ENCODE measurements at places on chromosomes 11 and 22.

- no peak for DNase-seq
These were observed 56.1 kb downstream of the ARHGEF12 start for GRCh38 chr11:120392314-120392713.

- DNase-seq: no peak
These were observed 27.3 kb upstream of the WNT7B start for GRCh38 chr22:46004105-46004866.

GRCh38 chr11:132586801-132587200 is 945.5 kb downstream of the OPCML start:
- DNase-seq: no peak

GRCh38 chr22:46082633-46083032 is 67.7 kb upstream of the PPARA start:
- DNase-seq: no peak

DNA sequence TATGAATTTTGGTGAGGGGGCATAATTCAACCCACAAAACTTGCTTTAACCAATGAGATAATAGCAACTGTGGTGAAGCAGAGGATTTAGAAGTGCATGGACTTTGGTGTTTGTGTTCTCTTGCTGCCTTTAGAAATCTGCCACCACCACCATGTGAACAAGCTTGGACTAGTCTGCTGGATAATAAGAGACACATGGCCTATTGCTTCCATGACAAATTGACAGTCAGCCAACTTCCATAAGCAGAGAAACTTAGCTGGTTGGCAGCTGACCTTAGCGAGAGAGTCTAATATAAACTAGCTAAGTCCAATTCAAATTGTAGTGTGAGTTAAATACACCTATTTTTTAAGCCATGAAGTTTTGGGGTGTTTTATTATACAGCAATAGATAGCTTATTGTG is 482.1 kb upstream of the ANO5 start:
- no peak for DNase-seq

DNA sequence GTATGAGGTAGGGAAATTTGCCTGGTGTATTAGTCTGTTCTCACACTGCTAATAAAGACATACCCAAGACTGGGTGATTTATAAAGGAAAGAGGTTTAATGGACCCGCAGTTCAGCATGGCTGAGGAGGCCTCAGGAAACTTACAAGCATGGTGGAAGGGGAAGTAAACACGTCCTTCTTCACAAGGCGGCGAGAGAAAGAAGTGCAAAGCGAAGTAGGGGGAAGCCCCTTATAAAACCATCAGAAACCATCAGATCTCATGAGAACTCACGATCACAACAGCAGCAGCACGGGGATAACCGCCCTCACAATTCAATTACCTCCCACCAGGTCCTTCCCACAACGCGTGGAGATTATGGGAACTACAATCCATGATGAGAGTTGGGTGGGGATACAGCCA is 12.0 kb upstream of the RFPL2 start:
- DNase-seq: no peak

DNA sequence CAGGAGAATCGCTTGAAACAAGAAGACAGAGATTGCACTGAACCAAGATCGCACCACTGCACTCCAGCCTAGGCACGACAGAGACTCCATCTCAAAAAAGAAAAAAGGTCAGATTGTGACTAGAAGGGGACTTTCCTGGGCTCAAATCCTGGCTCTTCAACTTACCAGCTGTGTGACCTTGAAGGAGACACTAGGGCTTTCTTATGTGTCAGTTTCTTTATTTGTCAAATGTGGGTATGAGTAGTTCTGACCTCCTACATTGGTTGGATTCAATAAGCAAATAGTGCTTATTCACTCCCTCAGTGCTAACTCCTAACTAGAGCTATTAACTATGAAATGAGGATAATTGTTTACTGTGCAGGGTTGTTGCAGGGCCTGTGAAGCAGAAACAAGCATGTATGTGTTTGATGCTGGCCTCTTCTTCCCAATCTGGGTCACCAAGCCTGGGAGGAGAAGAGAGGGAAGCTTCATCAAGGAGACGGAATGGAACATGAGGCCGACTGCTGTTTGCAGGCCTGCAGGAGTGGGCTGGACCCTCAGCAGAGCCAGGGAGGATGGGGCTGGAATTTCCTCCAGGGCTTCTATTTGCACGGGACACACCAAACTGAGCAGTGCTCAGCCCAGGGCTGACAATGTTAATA is 22.5 kb downstream of the RHOD start:
- no peak for DNase-seq

DNA sequence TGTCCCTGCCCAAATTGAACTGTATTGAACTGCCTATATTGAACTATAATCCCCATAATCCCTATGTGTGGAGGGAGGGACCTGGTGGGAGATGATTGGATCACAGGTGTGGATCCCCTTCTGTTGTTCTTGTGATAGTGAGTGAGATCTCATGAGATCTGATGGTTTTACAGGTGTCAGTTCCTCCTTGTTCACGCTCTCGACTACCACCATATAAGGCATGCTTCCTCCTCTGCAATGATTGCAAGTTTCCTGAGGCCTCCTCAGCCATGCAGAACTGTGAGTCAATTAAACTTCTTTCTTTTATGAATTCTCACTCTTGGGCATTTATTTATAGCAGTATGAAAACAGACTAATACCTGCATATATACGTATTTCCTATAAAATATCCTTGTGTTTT is 206.5 kb upstream of the PDGFD start:
- DNase-seq: no peak

- DNase-seq: no peak
These were observed 391.5 kb downstream of the SHANK2 start for GRCh38 chr11:70860888-70861287.

- DNase-seq: no peak
These were observed 32.8 kb downstream of the PARVA start for GRCh38 chr11:12410006-12410728.

GRCh38 chr11:121520243-121521144 is 67.7 kb upstream of the SORL1-AS1 start:
- DNase-seq: no peak

DNA sequence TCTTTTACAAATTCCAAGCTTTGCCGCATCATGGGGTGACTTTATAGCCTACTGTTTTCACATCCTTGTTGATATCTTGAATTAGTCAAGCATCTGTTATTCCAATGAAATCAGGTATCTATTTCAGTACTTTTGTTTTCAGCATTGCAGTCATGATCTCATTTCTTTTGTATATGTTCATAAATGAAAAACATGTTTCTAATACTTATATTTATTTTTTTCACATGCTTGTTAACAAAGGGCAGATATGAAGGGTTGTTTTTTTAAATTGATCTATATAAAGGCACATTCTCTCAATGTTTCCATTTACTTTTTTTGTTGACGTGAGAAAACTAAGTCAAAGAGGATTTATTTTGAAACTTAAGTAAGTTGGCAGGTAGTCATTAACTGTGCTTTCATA is 964.8 kb downstream of the JRKL start:
- DNase-seq: no peak

- DNase-seq: peak; percentile 10
These were observed 40.3 kb downstream of the BUD13 start for GRCh38 chr11:116732271-116733042.

- no peak for DNase-seq
These were observed 63.3 kb downstream of the KCNQ1 start for GRCh38 chr11:2507945-2508749.

- DNase-seq: no peak
These were observed 74.8 kb downstream of the ETS1 start for GRCh38 chr11:128512474-128512996.

GRCh38 chr11:45083544-45084087 is 62.8 kb upstream of the PRDM11 start:
- DNase-seq: no peak

GRCh38 chr11:64900263-64900678 is 16.7 kb downstream of the ATG2A start:
- no peak for DNase-seq

DNA sequence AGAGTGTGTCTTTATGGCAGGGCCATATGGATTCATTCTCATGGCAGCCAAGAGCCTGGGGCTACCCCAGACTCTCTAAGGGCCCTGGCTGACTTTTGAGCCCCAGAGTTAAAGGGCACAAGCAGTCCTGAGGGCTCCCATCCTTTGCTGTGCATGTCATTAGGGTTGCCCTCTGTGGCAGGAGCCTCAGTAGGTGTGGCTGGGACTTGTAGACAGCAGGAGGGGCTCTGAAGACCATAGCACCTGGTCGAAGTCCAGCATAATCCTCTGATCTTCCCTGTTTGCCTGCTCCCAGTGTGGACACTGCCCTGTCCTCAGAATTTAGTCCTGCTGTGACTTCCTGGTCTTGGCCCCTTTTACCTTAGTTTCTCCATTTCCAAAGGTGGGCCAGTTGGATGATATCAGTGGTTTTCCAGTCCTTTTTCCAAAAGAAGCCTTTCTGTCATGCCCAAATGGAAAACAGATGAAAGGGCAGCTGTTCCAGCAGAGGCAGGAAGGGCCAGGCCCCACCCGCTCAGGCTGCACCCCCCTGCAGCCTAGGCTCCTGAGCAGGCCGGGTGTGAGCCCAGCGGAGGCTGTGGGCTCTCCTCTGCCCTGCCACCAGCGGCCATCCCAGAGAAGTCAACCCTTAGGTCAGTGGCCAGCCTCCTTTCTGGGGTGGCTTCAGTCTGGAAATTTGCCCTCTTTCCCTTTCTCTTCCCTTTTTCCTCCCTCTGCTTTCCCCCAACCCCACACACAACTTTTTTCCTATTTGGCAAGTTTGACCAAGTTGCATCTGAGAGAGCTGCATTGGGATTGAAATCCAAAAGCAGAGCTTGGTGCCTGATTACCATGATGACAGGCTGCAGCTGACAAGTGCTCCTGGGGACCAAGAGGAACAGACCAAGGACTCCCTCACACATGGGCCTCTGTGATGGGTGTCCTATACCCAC is 32.8 kb upstream of the SUSD2 start:
- no peak for DNase-seq

GRCh38 chr11:70445605-70446004 is 47.3 kb downstream of the CTTN start:
- DNase-seq: no peak

DNA sequence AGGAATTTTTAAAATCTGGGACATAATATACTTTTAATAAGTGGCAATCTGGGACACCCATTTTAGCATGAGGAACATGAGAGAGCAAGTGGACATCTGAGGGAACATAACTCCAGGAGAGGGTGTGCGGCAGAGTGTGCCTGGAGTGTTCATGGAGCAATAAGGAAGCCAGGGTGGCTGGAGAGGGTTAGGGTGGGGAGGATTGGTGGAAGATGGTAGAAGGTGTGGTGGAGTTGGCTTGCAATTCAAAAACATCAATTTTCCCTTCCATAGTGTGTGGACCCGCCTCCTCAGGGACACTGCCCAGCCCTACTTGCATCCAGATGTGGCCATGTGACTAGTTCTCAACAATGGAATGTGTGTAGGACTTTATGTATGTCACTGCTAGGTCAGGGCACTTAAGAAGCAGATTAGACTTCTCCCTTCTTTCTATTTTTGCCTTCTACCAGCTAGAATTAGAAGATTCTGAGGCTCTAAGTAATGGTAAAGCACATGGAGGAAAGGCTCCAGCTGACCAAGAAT is 4.4 kb upstream of the DENND5A start:
- no peak for DNase-seq

DNA sequence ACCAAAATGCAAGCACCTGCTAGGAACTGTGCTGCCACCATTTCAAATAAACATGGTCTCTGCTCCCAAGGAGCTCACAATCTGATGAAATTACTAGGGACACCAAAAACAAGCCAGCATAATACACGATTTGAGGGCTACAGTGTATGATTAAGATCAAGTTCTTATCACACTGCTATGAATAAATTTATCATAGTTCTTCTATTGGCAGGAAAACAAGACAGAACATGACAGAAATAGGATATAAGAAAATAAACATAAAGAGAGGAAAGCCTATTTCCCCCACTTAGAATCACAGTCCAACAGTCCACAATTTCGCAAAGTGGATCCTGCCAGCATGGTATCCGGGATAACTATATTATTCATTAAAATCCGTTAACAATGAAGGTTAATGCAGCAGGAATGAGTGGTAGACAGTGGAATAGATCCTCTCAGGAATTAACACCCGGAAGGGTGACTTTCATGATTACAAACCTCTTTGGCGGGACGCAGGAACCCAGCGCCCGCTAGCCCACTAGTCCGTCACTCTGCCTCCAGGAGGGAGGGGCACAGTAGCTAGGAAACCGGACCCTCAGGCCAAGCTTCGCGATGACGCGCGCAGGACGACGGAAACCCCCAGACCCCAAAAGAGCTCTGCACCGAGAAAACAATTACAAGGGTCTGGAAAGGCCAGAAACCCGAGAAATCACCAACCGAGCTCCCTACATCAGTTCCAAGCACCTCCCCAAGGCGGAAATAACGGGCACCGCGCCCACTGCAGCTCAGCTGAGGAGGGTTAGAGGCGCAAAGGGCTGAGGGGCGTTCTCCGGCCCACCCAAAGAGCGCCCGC is 607 bp downstream of the CCDC82 start:
- DNase-seq: no peak

- no peak for DNase-seq
These were observed 1.0 kb downstream of the PKP3 start for GRCh38 chr11:394858-395655.

GRCh38 chr22:24059793-24060192 is 48.7 kb downstream of the CABIN1 start:
- DNase-seq: no peak

GRCh38 chr22:44775862-44776261 is 23.5 kb downstream of the ARHGAP8 start:
- no peak for DNase-seq

DNA sequence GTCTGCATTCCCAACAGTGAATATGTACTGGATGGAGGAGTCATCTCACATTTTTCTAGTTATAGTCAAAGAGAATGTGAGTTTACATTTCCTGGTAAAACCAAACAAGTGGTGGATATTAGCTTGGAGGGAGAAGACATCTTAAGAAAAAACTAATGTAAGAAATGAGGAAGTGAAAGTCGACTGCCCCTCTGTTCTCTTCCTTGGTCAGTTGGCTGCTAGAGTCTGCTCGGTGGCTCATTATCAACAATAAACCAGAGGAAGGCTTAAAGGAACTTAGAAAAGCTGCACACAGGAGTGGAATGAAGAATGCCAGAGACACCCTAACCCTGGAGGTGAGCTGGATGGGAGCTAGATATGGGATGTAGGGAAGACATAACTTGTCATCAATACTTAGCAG is 5.8 kb downstream of the SLC22A9 start:
- no peak for DNase-seq

DNA sequence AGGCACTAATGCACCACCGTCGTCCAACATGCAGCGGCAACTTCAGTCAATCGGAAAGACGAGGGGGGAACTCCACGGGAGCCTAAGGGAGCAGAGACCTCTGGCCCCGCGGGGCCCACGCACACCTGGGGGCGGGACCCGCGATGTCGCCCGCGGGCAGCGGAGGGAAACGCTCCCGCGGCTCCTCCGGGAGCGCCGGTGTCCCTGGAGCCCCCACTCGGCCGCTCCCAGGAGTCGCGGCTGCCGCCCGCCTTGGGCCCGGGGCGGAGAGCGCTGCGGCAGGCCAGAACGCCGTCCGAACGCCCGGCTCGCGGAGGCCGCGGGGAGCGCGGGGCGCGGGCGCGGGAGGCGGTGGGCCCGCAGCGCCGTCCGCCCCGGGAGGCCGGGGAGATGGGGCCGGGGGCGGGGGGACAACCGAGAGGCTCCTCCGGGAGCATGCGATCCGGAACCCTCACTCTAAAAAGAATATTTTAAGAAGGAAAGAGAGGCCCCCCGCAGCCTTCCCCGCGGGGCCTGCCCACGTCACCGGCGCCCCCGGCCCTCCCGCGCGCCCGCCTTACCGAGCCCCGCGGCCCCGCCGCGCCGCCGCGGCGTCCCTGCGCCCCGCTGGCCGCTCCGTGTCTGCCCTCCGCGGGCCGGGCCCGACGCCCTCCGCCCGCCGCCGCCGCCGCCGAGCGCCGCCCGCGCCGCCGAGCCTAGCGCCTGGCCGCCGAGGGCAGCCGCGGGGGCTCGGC is 86.6 kb upstream of the ARHGAP32 start:
- no peak for DNase-seq

GRCh38 chr22:23218867-23219251 is 38.5 kb downstream of the BCR start:
- DNase-seq: no peak

All from activated CD8-positive, alpha-beta memory T cell treated with anti-CD3 and anti-CD28 coated beads for 4 hours (primary cell).